RPMI7951 (cell line): ENCODE measurements at places on chromosomes 7 and 10.

GRCh38 chr7:37424995-37425394 is 23.7 kb downstream of the ELMO1 start:
- DNase-seq = no peak

DNA sequence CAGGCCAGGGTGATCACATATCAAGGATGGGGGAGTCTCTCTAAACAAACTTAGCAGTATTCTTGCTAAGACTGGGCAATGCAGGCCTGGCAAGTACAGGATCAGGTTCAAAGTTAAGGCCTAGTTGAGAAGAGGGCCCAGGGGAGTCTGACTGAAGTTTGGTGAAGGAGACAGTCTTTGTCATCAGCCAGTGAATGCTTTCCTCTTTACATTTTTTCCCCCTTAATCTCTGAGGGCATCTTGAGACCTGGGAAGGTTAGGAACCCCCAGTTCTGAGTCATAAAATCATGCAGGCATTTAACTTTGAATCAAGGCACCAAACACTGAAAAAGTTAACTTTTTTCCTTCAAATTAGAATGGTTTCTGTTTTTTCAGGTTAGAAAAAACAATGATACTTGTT is 311.5 kb downstream of the REEP3 start:
- DNase-seq = no peak

- DNase-seq = no peak
Measured at GRCh38 chr10:129935102-129935866, 28.8 kb downstream of the EBF3 start.

GRCh38 chr10:806451-807162 is 117.1 kb upstream of the DIP2C start:
- DNase-seq = no peak

- DNase-seq = peak; percentile 50
Measured at GRCh38 chr10:62456611-62457101, 82.5 kb downstream of the ZNF365 start.

DNA sequence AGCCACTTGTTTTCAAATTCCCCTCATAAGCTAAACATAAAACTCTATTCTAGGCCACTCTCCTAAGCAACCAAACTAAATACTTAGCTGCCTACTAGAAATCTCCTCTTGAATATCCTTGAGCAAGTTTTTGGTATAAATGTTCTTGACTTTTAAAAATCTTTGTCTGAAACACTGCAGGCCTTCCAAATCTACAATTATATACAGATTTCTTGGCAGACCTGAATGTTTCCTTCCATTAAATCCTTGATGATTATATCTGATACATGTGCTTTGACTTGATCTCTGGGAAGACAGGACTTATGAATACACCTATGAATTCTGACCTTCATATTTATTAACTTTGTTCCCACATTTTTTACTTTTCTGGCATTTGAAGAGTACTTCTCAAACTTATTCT is 314.5 kb downstream of the CACNA2D1 start:
- DNase-seq = no peak

- DNase-seq = peak; percentile 97
Measured at GRCh38 chr10:93445097-93445960, 36.8 kb downstream of the MYOF start.

- DNase-seq = no peak
Measured at GRCh38 chr7:157977717-157978496, 609.7 kb downstream of the PTPRN2 start.

- peak; percentile 42 for DNase-seq
Measured at GRCh38 chr10:34713875-34714274, 101.2 kb downstream of the PARD3 start.

DNA sequence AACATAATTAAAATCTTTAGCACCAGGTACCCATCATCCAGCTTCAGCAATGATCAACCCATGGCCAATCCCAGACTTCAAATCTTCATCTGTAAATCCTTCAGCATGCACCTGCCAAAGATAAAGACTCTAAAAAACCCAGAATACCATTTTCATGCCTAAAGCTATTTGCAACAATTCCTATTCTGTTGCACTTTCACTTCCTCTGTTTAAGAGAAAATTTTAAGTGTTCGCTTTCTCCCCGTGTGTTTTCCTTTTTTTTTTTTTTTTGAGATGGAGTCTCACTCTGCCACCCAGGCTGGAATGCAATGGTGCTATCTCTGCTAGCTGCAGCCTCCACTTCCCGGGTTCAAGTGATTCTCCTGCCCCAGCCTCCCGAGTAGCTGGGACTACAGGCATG is 31.8 kb upstream of the HTR5A start:
- no peak for DNase-seq

GRCh38 chr10:86243651-86244155 is 122.9 kb downstream of the GRID1 start:
- no peak for DNase-seq

GRCh38 chr10:98908868-98909267 is 326.8 kb downstream of the HPSE2 start:
- DNase-seq = no peak
